Activated B cell treated with CpG ODN at 0.5 μM for 24 hours (primary cell): ENCODE measurements at places on chromosomes 13 and 19. TPM values are rescaled to one million over a fixed set of nuclear protein-coding genes. Genes with fewer than 3 reads are reported as not detected.
A peak's percentile ranks its signal among the peaks of the same experiment; 100 is the strongest.

CEACAM7 gene
- not detected in 2 replicates for total RNA-seq

TSPAN16 gene
- not detected in 2 replicates for total RNA-seq

BEST2 gene
- total RNA-seq: not detected in 2 replicates

RFPL4A gene
- not detected in 2 replicates for total RNA-seq

MATK gene
- 4.0 and 4.8 TPM in 2 replicates for total RNA-seq

LILRA6 gene
- not detected in 2 replicates for total RNA-seq

PALM3 gene
- not detected in 2 replicates for total RNA-seq

TMEM38A gene
- total RNA-seq: 3.1 and 4.0 TPM in 2 replicates

ZNF626 gene
- total RNA-seq: 16.1 and 17.2 TPM in 2 replicates

CEP89 gene
- total RNA-seq: 16.4 and 19.4 TPM in 2 replicates

THSD8 gene
- 2.3 and 5.9 TPM in 2 replicates for total RNA-seq

MEF2B gene
- 11.7 and 15.5 TPM in 2 replicates for total RNA-seq

LILRB4 gene
- total RNA-seq: 0.76 and 1.4 TPM in 2 replicates

LGALS4 gene
- total RNA-seq: 2.7 and 4.5 TPM in 2 replicates

PRTN3 gene
- total RNA-seq: not detected in 2 replicates

- DNase-seq: no peak
Observed at GRCh38 chr19:47074621-47075020, 26.2 kb upstream of the TMEM160 start.

DNA sequence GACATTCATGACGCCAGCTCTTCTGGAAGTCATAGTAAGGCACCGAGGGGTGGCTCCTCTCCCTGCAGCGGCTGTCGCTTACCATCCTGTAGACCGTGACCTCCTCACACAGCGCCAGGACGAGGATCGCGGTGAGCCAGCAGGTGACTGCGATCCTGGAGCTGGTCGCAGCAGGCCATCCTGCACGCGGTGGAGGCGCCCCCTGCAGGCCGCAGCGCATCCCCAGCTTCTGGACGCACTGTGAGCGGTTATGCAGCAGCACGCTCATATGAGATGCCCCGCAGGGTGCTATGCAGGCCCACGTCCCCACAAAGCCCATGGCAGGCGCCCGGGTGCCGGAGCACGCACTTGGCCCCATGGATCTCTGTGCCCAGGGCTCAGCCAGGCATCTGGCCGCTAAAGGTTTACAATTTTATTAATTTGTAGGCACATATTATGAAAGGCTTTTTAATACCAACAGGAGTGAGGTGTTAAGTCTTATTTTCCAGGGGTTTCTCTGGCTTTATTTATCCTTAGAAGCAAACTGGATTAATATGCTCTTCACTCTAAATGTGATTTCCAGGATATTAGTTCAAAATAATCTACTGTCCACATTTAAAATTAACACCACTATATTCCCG is 35.6 kb upstream of the PSPC1 start:
- DNase-seq: peak; percentile 17

DNA sequence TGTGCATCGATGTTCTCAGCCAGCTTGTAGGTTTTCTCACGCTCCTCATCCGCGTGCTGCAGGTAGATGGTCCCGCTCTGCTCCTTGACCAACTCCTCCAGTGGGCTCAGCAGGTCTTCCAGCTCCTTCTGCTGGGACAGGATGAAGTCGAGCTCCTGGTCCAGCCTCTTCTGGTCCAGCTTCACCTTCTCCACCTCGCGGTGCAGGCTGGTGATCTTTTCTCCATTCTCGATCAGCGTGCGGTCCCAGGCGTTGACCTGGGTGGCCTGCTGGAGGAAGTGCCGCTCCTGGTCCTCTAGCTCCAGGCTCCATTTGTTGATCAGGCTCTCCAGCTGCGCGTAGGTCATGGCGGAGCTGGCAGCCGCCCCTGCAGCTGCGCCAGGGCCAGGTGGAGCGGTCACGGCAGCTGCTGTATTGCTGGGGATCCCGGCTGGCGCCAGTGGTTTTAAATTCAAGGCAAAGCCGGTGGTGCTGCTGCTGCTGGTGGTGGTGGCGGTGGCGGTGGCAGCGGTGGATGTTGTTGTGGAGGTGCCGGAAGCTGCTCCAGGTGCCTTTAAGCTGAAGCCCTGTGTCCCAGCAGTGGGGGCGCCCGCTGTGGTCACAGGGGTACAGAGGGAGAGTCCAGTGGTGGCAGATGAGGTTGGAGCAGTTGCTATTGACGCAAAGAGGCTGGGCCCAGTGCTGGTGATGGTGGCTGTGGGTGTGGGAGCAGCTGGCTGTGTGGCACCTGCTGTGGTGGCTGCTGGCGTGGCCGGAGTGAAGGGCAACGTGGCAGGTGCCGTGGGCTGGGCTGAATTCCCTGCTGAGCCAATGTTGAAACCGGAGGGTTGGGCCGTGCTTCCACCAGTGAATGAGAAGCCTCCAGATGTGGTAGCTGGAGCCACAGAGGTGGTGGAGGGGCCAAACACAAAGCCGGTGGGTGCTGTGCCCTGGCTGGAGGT is 12.1 kb upstream of the IL4I1 start:
- no peak for DNase-seq

DNA sequence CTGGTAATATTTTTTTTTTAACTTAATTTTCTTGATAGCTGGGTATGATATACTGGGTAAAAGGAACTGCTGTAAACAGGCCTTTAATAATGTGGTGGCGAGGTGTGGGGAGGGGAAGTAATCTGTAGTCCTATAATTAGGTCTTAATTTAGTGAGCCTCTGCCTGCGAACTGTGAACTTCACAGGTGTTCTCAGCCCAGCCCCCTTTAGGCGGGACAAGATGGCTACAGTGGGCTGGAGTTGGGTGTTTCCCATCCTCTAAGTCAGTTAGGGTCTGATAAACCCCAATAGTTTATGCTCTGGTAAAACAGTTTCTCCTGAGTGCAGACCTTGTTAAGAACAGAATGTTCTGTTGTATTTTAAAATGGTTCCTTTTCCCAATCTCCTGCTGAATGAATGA is 97.6 kb upstream of the SERP2 start:
- no peak for DNase-seq

GRCh38 chr13:28618230-28618994 is 40.5 kb upstream of the POMP start:
- no peak for DNase-seq

- DNase-seq: no peak
Observed at GRCh38 chr19:47660435-47660832, 51.5 kb downstream of the BICRA start.

DNA sequence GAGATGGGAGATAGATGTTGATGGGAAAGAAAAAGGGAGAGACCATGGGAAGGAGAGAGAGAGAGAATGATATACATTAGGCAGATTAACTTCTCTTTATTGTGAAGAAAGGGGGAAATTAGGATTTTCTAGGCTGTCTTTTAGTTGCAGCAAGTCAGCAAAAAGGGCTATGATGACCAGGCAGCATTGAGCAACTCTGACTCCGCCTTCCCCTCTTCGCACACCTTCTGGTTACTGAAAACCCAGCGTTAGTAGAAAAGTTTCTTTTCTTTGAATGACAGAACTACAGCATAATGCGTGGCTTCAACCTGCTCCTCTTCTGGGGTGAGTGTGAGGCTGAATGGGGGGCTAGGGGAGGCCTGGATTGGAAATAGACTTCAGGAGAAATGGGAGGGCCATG is at the start of gene ADGRE1:
ADGRE1 (plus strand) TSS at position 264 of the 400 bp plus-strand sequence; CDS start at position 294, 30 bp downstream.
- DNase-seq: no peak

DNA sequence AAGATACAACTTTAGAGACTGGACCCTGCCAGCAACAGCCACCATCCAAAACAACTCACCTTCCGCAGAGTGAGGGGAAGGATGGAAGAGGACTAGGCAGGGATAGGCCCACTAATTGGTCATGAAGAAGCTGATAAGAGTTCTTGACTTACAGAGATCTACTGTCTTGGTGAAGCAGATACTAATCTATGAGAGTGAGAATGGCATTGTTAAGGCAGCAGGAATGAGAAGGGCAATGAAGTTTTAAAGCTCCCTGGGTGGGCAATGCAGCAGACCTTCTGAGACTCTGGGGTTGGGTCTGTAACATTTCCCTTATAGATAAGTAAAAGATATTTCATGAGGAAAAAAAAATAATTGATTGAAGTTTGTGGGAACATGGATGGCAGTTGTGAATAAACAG is 63.7 kb downstream of the KLF12 start:
- no peak for DNase-seq

DNA sequence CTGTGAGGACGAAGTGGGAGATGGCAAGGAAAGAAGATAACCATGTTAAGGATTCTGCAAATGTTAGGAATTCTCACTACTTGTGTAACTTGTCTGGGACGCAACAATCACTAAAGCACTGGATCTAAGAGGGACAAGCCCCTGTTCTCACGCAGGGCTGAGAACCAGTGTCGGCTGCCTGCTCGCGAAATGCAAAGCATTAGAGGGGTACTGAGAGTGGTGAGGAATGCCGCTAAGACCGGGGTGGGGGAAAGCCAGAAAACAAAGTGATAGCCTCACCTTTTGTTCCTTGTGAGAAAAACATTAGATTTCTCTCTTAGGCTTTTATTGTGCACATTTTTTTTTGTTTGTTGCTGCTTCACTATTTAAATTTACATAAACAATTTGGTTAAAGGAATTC is 241.9 kb downstream of the ABCC4 start:
- no peak for DNase-seq

DNA sequence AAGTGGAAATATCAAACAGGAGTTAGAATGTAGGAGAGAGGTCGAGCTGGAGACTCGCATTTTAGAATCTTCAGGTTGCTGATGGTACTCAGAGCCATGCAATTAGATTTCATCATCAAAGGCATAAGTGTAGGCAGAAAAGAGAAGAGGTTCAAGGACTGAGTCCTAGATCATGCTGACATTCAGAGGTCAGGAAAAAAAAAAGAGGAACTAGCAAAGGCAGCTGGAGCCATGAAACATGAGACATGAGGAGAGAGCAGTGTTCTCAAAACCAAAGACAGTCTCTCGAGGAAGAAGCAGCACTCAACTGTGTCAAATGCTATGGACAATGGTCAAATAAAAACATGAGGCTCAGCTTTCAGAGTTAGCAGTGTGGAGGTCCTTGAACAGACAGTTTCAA is 12.4 kb upstream of the TPP2 start:
- no peak for DNase-seq

GRCh38 chr19:3482507-3483225 is 575 bp downstream of the SMIM44 start:
- DNase-seq: no peak

GRCh38 chr19:31513841-31514240 is 164.6 kb upstream of the TSHZ3 start:
- no peak for DNase-seq

DNA sequence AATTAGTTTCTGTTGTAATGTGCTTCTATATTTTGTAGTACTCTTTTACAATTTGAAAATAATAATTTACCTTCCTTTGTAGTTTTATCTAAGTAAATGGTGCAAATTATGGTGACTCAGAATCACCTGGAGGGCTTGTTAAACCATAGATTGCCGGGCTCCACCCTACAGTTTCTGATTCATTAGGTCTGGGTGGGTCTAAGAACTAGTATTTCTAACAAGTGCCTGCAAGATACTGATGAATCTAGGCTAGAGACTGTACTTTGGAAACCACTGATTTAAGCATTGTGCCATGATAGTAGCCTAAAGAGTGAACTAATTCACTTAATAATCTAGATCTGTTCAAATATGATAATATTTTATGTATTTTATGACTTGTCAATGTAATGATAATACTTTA is 437.4 kb upstream of the SPRY2 start:
- no peak for DNase-seq

- DNase-seq: no peak
Observed at GRCh38 chr13:60620611-60621395, 223.8 kb downstream of the TDRD3 start.

DNA sequence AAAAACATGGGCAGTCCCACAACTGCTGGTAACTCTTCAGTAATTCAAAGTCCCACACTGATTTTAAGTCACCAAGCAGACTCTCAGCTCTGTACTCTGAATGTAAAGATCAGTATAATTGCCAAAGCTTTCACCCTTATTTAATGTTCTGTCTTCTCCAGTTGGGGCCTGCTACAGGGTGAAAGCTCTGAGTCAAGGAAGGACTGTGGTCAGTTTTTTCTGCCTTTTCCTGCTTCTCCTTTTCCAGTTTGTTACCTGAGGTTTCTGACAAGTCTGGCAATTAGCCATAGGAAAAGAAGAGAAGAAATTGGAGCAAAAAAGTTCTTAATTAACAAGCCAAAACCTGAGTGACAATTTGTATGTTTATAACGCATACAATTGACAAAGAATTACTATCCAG is 279.3 kb downstream of the RBM26 start:
- DNase-seq: no peak

- DNase-seq: no peak
Observed at GRCh38 chr13:84208246-84208910, 326.1 kb upstream of the SLITRK1 start.

- no peak for DNase-seq
Observed at GRCh38 chr19:17775245-17775927, 19.6 kb upstream of the B3GNT3 start.

DNA sequence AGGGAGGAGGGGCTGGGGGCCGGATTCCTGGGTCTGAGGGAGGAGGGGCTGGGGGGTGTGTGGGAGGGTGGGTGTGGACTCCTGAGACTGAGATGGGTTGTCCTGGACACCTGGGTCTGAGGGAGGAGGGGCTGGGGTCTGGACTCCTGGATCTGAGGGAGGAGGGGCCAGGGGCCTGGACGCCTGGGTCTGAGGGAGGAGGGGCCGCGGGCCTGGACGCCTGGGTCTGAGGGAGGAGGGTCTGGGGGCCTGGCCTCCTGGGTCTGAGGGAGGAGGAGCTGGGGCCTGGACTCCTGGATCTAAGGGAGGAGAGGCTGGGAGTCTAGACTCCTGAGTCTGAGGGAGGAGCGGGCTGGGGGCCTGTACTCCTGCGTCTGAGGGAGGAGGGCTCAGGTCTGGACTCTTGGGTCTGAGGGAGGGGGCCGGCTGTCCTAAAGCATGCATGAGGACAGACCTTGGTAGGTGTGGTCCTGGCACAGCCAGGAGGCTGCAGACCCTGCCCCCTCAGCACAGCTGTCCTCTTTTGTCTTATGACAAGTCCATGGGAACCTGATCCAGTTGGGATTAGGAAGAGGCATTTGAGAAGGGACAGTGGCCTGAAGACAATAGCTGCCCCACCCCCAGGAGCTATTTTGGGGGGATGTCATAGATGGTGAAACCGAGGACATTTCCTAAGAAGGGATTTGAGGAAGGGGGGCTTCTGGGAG is 1.3 kb downstream of the TNNT1 start:
- DNase-seq: no peak

- DNase-seq: no peak
Observed at GRCh38 chr13:24648983-24649687, 31.1 kb upstream of the ATP12A start.

DNA sequence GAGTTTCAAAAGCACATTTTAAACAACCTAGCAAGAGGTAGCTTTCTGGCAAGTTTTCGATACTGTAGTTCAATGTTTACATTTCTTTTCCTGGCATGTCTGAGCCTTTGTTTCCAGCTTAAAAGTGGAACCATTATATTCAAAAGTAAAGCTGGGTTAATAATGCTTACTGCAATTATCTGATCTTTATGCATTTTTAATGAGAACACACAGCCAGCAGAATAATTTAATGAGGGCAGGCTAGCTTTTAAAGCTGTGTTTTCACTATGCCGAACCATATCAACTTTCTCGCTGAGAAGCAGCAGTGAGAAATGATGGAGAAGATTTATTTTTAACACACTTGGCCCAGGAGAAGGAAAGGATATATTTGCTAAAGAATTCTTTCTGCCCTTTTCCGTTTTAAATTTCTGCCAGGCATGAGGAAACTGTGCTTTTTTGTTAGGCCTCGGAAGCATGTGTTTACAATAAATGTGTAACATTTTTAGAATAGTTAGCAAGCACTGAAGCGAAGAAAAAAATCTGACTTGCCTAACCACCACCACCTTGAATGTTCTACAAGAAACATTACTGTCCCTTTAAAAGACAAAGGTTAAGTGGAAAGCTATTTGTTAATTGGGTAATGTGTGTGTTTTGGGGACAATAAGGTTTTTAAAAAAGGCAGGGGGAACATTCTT is 1.0 kb downstream of the MBNL2 start:
- DNase-seq: no peak

- DNase-seq: no peak
Observed at GRCh38 chr13:103289681-103290080, 223.5 kb upstream of the SLC10A2 start.
